ENCODE measurements at places on chromosomes 7 and 10.
A peak's percentile ranks its signal among the peaks of the same experiment; 100 is the strongest.

- DNase-seq = no peak
These were observed 457.4 kb downstream of the MDFIC start for GRCh38 chr7:115379321-115379720.

DNA sequence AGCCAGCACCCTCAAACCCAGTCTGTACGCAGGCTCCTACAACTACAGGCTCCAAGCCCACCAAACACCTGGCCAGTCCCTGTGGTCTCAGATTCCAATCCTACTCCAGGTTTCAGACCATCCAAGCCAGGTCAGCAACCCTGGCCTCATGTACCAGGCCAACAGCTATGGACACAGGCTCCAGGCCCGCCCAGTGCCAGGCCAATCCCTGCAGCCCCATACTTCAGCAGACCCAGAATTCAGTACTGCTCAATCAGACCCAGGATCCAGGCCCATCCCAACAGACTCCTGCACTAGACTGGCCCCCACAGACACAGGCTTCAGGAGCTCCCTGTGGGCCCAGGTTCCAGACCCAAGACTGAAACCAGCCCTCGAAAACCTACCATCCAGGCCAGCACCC lies 32.3 kb downstream of the HPSE2 start:
- DNase-seq = no peak

GRCh38 chr7:142612237-142612881 lies 136.9 kb upstream of the PRSS1 start:
- no peak for DNase-seq

GRCh38 chr7:26151650-26151952 lies 397 bp upstream of the NFE2L3 start:
- no peak for DNase-seq

GRCh38 chr7:139566736-139567646 lies 43.5 kb downstream of the CLEC2L start:
- DNase-seq = no peak

GRCh38 chr7:106599343-106599698 lies 61.6 kb downstream of the CCDC71L start:
- no peak for DNase-seq

GRCh38 chr10:24046060-24046459 lies 162.9 kb upstream of the KIAA1217 start:
- DNase-seq = no peak

DNA sequence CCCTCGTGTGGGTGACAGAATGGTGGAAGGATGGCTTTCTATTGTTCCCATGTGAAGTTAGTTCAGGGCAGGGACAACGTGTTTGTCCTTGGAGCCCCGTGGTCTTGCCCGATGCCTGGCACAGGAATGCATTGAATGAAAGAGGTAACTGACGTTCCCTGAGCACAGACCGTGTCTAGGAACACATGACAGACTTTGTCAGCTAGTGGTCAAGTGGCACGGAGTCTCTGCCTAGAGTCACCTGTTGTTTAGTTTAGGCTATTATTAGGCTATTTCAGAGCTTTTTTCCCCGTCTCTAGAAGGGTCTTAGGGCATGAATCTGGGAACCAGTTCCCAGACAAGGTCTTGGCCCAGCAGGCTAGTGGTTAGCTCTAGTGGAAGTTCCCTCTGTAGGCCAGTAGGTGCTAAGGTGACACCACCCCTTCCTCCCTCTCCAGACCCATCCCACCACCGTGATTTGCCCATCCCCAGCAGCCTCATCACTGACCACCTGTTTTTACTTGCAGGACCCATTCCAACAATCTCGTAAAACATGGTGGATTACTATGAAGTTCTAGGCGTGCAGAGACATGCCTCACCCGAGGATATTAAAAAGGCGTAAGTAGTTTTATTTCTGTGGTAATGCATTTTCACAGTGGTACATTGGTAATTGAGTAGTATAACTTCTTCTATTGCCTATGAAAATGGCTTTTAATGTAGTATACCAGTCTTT lies 21.4 kb downstream of the DNAJB6 start:
- no peak for DNase-seq

GRCh38 chr10:30527623-30528428 lies 93.8 kb downstream of the MAP3K8 start:
- DNase-seq = no peak

DNA sequence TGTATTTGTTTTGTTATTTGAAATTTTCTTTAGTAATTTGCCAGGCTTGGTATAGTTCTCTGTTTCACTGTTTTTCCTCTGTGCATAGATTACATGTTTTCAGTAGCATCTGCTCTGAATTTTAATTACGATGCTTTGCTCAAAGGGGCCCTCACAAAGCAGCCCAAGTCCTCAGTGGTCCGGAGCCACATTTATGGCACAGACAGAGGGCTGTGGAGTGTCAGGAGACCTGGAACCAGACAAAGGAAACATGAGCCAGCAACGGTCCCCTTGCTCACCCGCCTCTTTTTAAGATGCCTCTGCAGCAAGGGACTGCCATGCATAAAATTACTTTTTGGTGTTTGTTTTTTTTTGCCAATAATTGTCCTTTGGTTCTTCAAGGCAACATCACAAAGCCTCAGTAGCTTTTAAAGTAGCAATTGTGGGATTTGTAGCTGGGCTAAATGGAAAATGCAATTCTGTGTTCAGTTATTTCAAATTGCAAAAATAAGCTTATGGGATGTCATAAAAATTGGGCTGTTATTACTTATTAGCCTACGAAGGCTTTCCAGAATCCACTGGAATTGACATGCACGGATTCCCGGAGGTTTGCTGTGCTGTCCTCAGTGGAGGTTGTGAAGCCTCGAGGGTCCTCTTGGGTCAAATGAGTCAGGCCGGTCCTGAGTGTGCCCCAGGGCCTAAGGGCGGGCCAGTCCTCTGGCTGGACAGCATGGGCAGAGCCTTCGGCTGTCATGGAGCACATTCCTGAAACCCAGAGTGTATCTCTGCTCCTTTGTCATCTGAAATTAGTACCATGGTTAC lies 422.8 kb downstream of the GLRX3 start:
- DNase-seq = no peak

GRCh38 chr7:144403649-144404061 lies at the start of gene NOBOX:
NOBOX (minus strand) TSS chr7:144403693.
- no peak for DNase-seq

DNA sequence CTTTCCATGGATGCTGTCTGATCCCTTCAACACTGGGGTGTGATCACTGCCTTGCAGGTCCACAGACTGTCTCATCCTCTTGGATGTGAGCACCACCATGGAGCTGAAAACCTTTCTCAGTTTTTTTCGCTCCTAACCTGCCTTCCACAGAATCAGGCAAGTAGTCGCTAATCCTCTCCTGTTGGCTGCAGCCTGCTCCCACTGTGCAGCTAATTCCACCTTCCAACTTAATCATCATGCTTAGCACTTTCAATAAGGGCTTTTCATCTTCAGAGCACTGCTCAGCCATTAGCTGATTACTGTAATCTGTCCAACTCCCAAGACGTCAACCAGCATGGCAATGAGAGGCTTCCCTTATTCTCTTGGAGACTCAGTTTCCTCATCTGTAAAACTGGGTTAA lies 15.1 kb upstream of the CDH23 start:
- DNase-seq = no peak

DNA sequence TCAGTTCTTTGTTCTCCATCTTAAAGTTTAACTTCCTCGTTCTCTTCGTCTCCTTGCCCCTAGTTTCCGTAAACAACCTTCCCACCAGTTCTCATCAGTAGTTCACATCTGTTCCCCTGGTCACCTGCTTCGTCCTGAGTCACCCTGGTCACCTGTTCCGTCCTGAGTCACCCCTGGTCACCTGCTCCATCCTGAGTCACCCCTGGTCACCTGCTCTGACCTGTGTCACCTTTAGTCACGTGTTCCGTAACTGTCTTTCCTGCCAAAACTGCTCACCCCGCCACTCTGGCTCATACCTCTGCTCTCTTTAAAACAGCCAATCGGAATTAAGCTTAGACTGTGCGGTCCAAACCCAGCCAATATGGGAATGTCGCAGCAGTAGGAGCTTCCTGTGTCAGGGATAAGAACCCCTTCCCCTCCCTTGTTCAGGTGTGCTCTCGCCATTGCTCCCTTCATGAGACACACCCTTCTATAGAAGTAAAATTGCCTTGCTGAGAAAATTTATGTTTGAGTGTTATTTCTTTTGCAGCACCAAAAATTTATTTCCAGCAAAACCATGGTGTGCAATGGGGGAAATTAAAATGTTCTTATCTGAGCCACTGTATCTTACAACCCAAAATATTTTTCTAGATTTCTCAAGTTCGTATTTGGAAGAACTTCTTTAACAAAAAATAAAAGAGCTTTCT lies 112.2 kb downstream of the VIM start:
- no peak for DNase-seq

DNA sequence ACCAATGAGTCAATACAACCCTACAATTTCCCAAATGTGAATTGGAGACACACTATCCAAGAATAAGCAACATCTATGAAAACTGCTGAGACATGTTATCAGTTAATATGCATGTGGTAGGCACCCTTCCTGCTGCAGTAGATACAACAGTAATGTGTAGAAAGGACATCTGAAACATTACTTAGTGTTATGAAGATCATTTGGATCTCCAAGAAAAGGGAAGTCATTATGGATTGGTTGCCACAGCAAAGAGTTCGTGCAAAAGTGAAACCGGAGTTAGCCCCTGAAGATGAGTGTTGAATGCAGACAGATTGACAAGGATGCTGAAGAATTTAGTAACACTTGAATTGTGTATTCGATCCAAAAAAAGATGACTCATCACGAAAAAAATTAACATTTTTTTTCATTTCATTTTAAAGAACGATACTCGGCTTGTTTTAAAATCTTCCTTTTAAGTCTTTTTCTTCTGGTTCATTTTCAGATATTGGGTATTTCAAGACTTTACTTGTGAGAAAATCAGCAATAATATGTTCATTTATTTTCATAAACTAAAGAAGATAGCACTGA lies 322.4 kb upstream of the KLF6 start:
- no peak for DNase-seq

DNA sequence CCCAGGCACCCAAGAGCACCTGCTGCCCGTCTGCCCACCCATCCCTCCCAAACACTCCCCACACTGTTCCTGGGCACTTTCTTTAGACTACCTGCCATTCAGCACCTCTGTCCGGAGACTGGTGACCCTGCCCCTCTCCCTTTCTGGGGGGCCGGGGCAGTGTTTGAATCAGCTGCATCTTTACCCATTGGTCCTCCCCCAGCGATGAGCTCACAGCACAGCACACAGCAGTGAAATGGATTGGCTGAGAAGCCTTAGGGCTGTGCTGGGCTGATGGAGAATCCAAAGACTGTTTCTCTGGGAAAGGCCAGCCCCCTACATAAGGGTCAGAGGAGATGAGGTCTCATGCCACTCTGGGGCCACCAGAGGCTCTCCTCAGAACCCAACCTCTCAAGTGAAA lies 40.2 kb downstream of the VWA2 start:
- DNase-seq = no peak

DNA sequence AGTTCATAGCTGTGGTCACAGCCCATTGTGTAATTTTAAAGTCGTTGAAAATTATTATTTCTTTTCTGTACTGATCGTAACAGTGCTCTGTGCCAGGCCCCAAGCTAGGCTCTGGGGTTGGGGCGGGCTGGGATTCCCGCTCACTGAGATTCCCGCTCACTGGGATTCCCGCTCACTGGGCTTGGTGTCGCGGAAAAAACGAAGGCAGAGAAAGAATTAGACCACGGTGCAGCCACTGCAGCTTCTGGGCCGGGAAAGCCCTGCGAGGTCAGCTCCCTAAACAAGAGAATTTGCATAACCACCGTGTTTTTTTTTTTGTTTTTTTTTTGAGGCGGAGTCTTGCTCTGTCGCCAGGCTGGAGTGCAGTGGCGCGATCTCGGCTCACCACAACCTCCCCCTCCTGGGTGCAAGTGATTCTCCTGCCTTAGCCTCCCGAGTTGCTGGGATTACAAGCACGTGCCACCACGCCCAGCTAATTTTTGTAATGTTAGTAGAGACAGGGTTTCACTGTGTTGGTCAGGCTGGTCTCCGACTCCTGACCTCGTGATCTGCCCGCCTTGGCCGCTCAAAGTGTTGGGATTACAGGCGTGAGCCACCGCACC lies 31.2 kb downstream of the FOXK1 start:
- DNase-seq = no peak

GRCh38 chr7:49172639-49173038 lies 248.3 kb downstream of the CDC14C start:
- no peak for DNase-seq

DNA sequence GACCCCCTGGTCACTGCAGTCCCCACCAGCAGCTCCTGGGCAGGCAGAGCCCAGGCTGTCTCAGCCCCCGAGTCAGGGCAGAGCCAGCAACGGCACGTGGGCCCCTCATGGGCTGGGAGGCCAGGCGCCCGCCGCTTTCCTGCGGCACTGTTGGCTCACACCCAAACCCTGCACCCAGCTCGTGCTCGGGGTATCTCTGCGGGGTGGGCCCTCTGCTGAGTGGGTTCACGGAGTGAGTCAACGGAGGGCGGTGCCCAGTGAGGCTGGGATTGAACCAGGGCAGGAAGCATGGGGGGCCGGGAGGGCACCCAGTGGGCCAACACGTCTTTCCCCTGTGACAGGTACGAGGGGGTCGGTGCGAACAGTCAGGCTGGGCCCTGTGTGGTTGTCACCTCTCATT lies 28.9 kb downstream of the ADAP1 start:
- peak; percentile 59 for DNase-seq

DNA sequence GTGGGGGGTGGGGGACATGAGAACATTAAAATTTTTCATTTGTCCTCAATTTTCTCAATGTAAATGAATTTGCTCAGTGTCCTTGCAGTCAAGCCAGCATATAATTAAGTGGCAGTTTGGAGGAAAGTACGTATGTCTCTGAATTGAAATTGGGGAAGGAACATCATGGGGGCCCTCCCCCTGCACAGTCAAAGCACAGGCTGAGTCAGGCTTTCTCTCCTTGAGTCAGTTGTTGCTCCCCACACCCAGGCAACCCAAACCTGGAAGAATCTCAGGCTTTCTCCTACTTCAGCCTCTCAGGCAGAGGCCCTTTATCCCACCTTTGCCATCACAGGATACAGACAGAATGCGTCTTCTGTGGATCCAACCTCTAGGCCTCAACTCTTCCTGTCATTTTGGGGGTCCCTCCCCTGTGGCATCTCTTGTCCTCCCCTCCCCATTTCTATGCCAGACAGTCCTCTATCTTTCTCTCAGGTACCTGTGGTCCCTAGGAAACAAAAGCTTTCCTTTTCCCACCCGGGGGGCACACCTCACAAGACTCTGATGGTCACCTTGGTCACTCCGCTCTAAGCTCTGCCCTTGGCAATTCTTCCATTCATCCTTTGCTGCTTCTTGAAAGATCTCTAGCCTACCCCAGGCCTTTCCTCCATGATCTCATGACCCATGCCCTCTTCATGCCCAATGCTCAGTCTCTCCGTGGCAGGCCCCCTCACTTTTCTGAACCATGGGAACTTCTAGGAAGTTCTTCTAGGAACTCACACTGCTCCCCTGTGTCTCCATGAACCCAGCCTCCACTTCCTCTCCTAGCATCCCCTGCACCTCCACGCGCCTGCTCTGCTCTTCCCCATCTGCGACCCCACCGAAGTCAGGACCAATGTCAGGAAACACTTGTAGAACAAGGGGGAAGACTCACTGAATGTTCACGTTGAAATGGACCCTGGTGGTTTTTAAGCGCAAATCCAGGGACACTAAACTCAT lies 40.4 kb downstream of the CREB3L2 start:
- DNase-seq = peak; percentile 19

DNA sequence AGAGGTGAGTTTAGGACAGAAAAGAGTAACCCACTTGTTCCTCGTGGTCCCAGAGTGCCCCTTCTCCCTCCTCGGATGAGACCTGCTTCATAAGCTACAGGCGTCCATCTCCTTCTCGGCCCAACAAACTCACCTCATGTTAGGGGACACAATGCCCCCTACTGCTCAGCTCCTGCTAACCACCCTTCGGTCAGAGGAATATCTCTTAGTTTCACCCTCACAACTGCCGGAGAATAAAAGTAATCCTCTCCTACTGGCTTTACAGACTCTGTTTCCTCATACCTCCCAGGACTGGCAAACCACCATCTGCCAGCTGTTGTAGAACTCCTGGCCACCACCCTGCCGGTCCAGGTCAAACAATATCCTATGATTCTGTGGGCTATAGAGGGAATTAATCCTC lies 3.2 kb downstream of the AKR1B15 start:
- no peak for DNase-seq

Measured in activated T-cell treated with anti-CD3 and anti-CD28 coated beads for 48 hours (primary cell).